ENCODE measurements at places on chromosomes 5 and 9. TPM values are rescaled to one million over a fixed set of nuclear protein-coding genes. Genes with fewer than 3 reads are reported as not detected.

DNA sequence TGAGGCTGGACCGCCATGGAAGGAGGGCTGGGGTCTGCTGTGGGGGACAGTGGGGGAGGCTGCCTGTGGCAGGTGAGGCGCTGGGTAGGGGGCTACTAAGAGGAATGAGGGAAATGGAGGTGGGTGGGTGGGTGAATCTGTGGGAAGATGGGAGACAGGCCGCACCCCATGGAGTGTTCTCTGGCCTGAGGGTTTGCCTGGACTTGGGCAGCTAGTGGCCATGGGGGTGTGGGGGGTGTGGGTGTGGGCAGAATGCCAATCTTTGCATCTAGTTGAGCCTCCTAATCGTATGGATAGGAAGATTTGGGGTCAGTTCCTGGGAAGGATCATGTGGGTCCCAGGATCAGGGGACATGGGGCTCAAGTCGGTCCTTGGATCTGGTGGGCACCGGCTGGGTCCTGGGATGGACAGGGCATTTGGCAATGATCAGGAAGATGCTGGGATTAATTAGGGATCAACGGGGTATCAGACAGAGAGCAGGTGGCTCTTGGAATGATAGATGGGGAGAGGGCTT lies 518 bp downstream of the ZDHHC12 start:
- no peak for DNase-seq

DNA sequence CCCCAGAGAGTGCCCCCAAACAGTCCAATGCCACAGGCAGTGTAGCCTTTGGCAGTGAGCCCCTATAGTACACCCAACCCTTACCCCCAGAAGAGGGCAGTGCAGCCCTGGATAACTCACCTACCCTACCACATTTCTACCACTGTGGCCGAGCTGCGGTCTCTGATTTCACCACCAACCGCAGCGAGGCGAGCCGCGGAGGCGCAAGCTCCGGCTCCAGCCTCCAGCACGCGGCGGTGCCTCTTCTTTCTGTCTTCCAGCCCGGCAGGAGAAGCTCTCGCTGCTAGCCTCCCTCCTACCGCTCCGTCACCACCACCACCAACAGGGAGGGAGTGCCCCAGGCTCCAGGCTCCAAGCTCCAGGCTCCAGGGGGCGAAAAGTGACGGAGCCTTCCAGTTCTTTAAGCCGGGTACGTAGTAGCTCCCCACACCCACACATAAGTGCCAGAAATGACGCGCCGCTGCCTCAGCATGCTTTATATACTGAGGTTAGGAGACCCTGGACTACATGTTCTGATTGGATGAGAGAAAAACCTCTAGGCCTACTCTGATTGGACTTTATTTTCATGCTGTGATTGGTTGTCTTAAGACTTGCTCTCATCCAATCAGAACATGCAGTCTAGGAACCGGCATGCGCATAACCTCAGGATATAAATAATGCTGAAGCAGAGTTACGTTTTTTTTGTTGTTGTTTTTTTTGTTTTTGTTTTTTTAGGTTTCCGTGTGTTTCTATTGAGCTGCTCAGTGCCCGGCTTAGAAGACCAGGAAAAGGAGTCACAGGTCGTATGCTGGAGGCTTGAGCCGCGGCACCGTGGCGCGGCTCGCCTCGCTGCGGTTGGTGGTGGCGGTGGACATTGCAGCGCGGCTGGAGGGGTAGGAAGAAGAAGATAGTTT lies at the start of gene PCAT7:
Gene PCAT7, plus strand, starts transcription at position 645 of the 893 bp plus-strand sequence.
- no peak for DNase-seq

- DNase-seq = no peak
Observed at GRCh38 chr5:41968153-41968723, 43.2 kb downstream of the FBXO4 start.

GRCh38 chr5:128920345-128921215 lies 44.7 kb upstream of the SLC27A6 start:
- no peak for DNase-seq

DNA sequence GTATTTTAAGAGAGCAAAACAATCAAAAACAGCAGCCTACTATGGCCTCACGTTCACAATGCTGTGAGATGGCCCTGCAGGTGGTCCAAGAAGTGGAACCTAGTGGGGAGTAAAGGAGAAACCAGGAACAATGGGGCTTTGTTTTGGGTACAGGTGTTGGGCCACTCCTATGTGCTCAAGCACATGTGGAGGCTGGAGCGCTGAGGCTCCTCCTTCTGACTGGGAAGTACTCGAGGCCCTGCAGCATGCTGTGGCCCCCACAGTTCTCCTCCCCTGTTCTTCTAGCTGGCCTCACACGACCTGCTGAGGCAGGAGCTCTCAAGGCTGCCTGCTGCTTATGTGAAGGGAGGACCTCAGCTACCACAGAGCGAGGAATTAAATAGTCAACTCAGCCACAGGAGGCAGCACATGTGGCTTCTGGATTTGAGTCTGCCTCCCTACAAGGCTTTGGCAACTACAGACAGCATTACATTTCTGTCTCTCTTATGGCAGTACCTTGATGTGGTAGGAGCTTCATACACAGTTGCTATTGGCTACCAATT lies 482.3 kb downstream of the SPOCK1 start:
- DNase-seq = no peak

DNA sequence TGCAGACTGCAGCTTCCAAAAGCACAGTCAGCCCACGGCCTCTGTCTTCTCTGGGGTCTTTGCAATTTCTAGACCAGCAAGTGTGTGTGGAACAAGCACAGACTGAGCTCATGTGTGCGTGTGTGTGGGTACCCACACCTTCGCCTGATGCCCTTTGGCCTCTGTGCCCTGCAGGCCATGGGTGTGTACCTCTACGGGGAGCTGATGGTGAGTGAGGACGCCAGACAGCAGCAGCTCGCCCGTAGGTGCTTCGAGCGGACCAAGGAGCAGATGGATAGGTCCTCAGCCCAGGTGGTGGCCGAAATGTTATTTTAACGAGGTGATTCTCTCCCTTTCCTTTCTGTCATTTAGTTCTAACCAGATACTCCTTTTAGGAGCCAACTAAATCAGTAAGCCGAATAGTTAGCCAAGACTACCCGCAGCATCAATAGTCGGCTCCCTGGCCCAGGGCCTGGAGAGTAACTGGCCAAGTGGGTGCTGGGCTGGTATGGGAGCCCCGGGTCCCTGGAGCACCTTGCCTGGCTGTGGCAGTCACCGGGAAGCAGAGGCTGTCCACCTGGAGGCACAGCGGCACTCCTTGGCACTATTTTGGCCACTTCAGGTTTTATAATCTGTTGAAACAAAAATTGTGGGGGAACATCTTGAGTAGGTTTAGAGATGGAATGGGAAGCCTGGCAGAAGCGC lies 235.0 kb downstream of the FANCC start:
- peak; percentile 60 for DNase-seq

- DNase-seq = no peak
Observed at GRCh38 chr9:74951107-74951720, 1.5 kb downstream of the C9orf40 start.

- no peak for DNase-seq
Observed at GRCh38 chr5:83914199-83914598, 193.5 kb upstream of the HAPLN1 start.

DNA sequence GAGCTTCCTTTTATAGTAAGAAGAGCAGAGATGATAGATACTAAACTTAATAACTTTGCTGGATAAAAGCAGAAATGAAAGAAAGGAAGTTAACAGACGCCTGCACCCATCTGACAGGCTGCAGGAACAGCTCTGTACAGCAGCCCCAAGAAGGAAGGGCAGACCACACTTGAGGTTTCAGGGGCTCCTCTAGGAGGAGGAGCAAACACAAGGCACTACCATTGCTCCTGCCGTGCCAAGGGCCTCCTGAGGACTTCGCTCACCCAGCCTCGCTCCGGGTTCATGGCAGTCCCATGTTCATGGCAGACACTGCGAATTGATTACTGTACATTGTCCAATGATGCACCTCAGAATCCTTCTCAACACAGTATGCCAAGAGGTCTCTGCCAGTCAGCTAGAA lies 85.1 kb downstream of the AMBP start:
- no peak for DNase-seq

DNA sequence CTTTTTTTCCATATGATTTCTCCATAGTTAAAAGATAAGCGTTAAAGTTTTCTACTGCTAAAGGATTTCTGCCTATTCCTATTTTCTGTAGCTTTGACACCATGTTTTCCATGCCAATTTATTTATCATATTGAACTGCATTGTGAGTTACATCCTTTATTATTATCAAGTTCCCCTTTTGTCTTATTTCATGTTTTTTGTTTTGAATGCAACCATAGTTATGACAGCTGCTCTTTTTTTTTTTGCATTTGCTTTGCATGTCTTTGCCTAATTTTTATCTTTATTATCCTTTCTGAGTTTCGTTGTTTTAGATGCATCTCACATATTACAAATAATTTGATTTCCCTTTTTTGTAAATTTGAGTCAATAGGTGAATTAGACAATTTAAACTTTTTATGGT lies 161.5 kb downstream of the DEPDC1B start:
- no peak for DNase-seq

- DNase-seq = no peak
Observed at GRCh38 chr5:90636948-90637347, 78.4 kb downstream of the ADGRV1 start.

DNA sequence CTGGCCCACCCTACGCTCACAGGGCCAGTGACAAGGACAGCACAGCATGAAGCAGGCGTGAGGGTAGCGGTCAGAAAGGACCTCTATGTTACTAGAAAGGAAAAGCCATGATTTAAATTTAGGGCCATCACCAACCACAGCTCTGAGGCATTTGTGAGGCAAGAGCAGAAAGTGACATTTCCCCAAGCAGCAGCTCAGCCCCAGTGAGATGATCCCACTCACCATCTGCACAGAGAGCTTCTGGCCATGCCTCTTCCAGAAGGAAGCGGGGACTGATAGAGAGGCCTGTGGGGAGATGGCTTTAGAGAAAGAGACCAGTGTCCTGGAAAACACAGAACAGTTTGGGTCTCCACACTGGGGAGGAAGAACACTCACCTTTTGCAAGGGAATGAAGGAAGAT lies 413.9 kb downstream of the SPOCK1 start:
- DNase-seq = no peak

- DNase-seq = no peak
Observed at GRCh38 chr5:82772281-82772680, 304.9 kb downstream of the TMEM167A start.

DNA sequence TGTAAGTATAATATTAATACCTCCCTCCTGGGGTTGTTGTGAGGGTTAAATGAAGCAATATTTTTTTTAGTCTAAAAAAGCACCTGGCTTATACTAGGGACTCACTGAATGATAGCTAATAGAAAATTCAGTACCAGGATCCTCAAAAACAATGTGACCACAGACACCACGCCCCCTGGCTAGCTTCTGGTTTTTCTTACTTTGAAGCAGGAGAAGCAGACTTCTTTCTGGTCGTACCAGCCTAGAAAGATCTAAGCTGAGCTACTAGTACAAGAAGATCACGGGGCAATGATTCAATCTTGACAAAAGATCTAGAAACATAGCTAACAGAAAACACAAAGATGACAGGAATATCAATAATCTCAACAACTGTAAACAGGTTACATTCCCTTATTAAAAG lies 218.5 kb upstream of the SLC30A5 start:
- no peak for DNase-seq

DNA sequence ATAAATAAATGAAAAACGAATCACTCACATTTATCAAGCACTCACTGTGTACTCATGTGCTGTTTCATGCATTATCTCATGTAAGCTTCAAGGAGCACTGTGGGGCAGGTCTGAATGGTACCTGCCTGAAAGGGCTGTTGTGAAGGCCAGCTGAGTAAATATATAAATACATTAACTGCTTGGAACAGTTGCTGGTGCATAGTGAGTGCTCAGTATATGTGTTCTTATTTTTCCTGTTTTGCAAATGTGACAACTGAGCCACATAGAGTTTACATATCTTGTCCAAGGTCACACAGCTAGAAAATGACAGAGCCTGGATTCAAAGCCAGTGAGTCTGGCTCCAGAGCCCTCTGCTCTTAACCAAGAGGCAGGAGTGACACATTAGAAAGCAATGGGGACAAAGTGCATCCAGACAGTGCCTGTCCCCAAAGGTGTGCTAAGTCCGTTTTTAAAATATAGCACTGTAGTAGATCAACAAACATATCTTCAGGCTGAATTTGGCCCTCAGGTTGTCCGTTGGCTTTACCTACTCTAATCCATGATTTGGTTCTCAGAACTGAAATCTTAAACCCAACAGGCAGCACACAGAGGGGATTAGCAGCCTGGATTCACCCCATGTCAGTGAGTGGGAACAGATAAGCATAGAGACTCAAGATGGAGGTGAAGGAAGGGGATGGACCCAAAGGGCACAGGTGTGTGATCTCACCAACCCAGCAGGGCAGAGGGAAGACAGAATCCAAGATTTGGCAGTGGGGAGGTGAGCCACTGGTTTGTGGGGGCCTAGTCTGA lies 70.8 kb downstream of the WWC1 start:
- no peak for DNase-seq

Gene TEK
- total RNA-seq = 5.8 TPM

Gene PCDHGB1
- total RNA-seq = 3.3 TPM

Gene UIMC1
- 96.1 TPM for total RNA-seq

Gene CNTFR
- total RNA-seq = 12.9 TPM

Gene IFNA2
- not detected for total RNA-seq

All from sigmoid colon (tissue), 7 donors.